ENCODE measurements at places on chromosomes 12 and 14.

GRCh38 chr14:102734436-102734835 lies 42.8 kb upstream of the TRAF3 start:
- DNase-seq, result no peak

- no peak for DNase-seq
These were observed 28.1 kb downstream of the ATP6V1D start for GRCh38 chr14:67331368-67332125.

GRCh38 chr12:79366374-79366773 lies 324.4 kb downstream of the PAWR start:
- no peak for DNase-seq

GRCh38 chr12:121858662-121859572 lies at the start of gene HPD:
Gene HPD, minus strand, starts transcription at chr12:121858859. Its CDS starts 36 bp downstream, at chr12:121858823.
- no peak for DNase-seq

- no peak for DNase-seq
These were observed 49.6 kb downstream of the CMKLR1 start for GRCh38 chr12:108289350-108290161.

- no peak for DNase-seq
These were observed 165.0 kb upstream of the DCN start for GRCh38 chr12:91347481-91348214.

All from NCI-H1436 (cell line).